Hypothalamus (tissue), 51 donors: ENCODE measurements at places on chromosomes 5 and 9.

- DNase-seq, result no peak
Measured at GRCh38 chr5:68424799-68425537, 209.4 kb downstream of the PIK3R1 start.

DNA sequence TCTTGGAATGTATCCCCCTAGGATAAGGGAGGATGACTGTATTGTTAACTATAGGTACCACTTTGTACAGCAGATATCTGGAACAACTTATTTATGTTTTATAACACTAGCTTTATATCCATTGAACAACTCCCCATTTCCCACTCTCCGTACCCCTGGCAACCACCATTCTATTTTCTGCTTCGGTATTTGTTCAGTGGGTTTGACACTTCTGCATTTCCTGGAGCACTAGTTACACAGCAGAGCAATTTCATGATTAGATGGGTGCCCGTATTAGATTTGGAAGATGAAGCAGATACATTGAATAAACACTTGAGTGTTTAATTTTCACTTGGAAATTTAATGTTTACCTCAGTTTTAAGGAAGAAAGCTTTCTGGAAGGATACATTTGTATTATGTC, 67.4 kb downstream of the SLC46A2 start:
- no peak for DNase-seq

DNA sequence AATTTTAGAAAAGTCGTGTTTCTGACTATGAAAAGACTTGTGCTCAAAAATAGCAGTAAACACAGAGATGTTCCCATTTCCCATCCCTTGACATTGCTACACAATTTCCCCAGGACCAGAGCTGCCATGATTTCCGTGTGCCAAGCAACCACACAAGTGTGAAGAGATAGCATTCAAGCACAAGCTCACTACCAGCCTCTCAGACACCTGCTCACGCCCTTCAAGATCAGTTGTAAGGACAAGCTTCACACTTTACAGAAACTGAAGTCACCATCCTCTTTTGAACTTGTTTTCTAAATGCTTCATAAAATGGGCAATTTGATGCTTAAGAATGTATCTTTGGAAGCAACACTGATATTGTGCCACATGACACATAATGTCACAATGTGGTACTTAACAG, 333.1 kb downstream of the CAAP1 start:
- DNase-seq, result no peak

GRCh38 chr5:140399979-140400729, 1.5 kb upstream of the ANKHD1 start:
- no peak for DNase-seq

DNA sequence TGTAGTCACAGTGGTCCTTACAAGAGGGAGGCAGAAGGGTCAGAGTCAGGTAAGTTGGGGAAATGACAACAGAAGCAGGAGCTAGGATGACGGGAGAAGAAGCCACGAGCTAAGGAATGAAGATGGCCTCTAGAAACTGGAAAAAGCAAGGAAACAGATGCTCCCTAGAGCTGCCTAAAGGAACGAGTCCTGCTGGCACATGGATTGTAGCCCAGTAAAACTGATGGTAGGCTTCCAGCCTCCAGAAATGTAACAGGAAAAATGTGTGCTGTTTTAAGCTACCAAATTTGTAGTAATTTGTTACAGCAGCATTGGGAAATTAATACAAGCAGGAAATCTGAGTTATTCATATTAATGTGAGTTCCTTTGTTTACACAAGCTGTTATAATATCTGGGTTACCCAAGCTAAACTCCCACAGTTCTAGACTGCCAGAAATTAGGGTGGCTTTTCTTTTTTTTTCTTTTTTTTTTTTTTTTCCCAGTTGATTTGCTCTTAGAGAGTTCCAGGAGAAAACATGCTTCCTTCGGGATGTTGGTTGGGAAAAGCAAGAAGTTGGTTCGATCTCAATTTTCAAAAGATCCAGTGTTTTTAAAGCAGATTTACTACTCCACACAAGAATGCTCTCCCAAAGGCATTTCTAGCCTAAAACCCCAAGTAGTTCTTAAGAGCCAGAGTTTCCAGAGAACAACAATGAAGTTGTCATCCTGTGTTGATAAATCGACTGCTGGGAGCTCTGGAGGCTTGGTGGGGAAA, 400.0 kb upstream of the SLC24A2 start:
- DNase-seq, result no peak

- no peak for DNase-seq
Measured at GRCh38 chr9:3906437-3907213, 380.8 kb upstream of the RFX3 start.

- DNase-seq, result no peak
Measured at GRCh38 chr9:89462199-89462598, 35.7 kb downstream of the SEMA4D start.

DNA sequence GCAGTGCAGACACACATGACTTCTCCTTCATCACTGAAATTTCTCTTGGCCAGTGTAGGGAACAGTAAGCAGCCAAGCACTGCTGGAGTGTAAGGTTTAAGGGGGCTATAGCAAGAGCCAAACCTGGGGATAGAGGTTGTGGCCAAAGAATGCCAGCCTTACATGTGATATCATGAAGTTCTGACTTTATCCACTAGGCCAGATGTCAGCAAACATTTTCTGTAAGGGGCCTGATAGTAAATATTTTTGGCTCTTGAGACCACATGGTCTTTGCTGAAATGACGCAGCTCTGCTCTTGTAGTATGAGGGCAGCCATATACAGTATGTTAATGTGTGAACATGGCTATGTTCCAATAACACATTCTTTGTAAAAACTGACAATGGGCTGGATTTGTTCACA, 29.7 kb upstream of the FYB1 start:
- DNase-seq, result no peak

- DNase-seq, result no peak
Measured at GRCh38 chr5:98301547-98301946, 471.9 kb upstream of the RGMB start.

DNA sequence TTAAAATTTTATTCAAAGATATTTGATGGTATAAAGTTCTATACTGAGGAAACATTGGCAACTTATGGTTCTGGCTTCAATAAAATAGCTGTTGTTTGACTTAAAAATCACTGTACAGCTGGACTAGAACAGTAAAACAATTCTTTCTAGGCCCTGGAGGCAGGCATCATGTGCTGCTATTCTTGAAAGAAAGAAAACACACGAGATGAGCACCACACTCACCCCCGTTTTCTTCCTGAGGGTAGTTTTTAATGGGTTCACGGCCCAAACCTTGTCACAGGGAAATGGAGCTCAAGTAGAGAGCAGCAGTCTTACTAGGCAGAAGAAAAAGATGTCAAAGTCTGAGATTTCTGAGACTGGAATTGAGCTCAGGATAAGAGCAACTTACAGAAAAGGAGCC, 68.0 kb downstream of the FSTL4 start:
- no peak for DNase-seq

GRCh38 chr5:58274191-58274590, 185.7 kb downstream of the PLK2 start:
- DNase-seq, result no peak

GRCh38 chr5:119752921-119753886, 123.8 kb downstream of the FAM170A start:
- no peak for DNase-seq

GRCh38 chr9:128101690-128102089, 25.8 kb downstream of the PTGES2 start:
- DNase-seq, result no peak

DNA sequence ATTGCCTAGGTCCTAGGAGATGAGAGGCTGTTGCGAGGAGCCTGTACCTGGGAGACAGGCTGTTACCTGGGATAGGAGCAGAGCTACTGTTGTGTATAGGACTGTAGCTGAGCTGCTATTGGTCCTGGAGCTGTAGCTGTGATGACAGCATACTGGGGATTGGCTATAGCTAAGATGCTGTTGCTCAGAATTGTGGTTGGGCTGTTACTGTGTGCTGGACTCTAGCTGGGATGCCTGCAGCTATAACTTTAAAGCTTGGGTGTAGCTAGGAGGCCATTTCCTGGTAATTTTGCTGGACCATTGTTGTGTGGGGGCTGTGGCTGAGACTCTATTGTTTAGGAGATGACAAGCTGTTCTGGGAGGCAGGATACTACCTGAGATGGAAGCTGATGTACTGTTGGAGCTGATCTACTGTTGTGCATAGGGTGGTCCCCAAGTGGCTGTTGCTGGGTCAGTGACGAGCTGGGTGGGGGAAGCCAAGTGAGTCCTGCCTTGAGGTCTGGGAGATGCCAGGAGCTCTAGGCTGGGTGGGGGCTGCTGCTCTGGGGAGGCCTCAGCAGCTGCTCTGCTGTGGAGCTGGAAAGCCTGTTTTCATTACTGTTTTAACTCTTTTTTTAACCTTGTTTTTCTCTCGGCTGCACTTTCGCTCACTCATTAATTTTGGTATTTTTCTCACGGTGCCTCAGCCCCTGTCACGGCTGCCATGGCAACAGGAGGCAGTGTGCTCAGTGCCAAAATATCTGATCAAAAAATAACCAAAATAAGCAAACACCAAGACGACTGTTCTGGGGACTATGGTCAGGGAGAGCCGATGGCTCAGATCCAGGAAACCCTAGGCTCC, 3.0 kb upstream of the PCDH1 start:
- DNase-seq, result no peak

DNA sequence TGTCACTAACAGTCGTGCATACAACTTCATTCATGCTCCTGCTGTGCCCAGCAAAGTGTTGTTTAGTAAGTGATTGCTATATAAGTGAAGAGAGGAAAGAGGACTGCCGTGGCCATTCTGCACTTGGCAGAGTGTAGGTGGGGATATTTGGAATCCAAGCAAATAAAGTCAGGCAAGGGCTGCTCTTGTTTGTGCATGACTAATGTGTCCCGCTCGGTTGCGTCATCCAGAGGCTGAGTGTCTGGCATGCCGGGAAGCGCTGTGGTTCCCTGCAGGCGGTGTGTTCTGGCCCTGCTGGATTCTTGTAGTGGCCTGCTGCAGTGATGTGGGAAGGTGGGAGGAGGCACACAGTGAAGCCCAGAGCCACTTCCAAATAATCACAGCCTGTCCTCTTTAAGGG, 136.9 kb upstream of the ANKH start:
- peak; percentile 41 for DNase-seq

DNA sequence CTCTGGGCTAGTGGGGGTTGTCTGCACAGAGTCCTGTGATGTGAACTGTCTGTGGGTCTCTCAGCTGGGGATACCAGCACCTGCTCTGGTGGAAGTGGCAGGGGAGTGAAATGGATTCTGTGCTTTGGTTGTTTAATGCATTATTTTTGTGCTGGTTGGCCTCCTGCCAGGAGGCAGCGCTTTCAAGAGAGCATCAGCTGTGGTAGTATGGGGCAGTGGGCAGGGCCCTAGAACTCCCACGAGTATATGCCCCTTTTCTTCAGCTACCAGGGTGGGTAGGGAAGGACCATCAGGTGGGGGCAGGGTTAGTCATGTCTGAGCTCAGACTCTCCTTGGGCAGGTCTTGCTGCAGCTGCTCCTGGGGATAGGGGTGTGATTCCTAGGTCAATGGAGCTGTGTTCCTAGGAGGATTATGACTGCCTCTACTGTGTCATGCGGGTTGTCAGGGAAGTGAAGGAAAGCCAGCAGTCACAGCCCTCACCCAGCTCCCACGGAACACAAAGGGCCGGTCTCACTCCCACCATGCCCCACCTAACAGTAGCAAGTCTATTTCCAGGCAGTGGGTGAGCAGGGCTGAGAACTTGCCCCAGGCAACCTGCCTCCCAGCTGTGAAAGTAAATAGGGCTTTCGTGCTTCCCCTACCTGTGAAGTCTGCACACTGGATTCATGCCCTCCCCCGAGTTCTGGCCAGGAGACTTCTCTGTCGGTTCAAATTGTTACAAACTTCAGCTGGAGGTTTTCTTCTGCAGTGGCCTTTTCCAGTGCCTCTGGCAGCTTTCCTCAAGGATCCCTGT, 25.7 kb upstream of the FAM81B start:
- DNase-seq, result no peak

DNA sequence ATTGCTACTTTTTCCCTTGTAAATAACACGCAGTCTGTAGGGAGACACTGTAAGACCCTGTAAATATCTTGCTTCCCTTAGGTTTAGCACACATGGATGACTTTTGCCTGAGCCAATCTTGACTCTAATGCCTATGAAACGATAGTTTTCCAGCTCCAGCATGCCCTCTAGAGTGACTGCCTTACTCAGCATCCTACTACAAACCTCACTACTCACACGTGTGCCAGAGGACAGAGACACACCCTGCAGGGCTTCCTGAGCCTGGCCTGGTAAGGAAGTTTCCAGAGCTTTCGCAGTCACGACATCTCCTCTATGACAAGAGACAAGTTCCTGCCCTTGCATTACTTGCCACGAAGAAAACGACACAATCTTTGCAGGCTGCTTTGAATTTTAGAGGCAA, 138.1 kb downstream of the ATPSCKMT start:
- no peak for DNase-seq

DNA sequence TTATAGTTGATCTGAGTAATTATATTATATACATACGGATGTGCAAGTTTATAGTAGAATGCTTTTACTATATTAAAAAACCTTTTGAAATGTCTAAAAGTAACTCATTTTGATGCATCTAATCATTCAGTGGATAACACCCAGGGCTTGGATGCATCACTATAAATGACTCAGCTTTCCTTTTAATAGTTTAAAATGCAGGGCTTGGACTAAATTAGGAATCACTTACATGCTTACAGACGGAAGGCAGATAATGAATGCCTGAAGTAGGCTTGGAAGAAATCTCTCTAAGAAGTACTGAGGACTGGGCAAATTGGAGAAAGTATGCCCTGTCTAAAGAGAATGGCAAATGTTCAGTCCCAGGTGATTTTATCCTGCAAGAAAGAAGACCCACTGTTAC, 362.5 kb upstream of the CCNH start:
- DNase-seq, result no peak

DNA sequence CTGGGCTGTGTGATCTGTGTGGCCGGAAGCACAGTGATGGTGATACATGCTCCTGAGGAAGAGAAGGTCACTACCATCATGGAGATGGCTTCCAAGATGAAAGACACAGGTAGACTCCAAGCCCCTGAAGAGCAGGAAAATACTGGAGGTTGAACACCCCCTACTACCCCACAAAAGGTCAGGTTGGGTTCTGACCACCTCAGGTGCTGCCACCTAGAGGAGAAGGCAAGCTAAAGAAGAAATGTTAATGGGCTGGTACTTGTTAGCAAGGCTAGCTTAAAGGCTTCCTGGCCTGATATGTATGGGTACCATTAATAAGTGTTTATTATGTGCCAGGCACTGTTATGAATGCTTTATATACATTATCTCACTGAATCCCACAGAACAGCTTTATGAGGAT, 11.7 kb downstream of the NIPAL4 start:
- DNase-seq, result no peak

- no peak for DNase-seq
Measured at GRCh38 chr5:170363671-170364070, 25.5 kb downstream of the KCNMB1 start.

- DNase-seq, result no peak
Measured at GRCh38 chr9:137183980-137184595, 4.3 kb downstream of the ANAPC2 start.
